ENCODE measurements at places on chromosomes 7 and 10.

DNA sequence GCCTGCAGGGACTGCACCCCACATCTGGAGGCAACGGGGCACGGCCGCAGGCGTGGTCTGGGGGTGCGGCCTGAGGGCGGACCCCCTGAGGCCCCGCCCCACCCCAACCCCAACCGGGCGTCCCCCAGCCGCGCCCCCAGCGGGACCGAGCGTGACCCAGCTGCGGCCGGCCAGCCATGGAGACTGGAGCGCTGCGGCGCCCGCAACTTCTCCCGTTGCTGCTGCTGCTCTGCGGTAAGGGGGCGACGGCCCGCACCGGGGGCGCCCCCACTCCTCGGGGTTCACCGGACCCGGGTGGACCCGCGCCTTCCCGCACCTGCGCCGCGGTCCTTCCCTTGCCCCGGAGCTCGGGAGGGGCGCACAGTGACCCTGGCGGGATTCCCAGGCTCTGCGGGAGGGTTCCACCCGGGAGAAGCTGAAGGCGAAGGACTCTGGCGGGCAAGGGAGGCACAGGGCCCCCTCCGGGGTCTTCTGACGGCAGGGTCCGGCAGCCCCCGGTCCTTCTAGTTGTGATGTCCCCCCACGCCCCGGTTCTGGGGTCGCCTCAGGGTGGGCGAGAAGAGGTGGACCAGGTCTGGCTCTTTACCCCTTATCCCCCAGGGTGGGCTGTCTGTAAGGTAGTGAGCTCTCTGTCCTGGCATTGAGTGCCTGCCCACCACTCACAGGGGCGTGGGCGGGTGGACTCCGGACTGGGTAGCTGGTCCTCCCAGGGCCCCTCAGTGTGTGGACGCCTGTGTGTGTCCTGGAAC lies at the start of gene RAMP3:
RAMP3 (plus strand) TSS at position 139 of the 749 bp plus-strand sequence; CDS start at position 177, 38 bp downstream.
- DNase-seq: no peak

DNA sequence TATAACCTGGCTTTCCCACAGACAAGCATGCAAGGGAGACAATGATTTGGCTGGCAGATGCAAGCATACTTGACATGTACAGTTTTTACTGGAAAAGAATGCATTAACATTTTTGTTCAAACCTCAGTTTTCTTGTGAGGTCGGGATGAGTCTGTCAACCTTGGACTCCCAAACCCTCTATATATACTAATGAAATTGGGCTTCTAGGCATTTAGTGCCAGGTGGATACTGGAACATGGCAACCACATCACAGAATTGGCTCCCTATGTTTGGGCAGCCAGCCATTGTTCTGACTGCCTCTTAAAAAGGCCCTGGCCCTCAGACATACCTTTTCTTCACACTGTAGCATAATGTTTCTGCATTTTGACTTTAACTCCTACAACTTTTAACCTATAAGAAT lies 39.1 kb downstream of the CDK6 start:
- no peak for DNase-seq

GRCh38 chr10:87700031-87700796 lies 40.5 kb downstream of the PAPSS2 start:
- peak; percentile 55 for DNase-seq

DNA sequence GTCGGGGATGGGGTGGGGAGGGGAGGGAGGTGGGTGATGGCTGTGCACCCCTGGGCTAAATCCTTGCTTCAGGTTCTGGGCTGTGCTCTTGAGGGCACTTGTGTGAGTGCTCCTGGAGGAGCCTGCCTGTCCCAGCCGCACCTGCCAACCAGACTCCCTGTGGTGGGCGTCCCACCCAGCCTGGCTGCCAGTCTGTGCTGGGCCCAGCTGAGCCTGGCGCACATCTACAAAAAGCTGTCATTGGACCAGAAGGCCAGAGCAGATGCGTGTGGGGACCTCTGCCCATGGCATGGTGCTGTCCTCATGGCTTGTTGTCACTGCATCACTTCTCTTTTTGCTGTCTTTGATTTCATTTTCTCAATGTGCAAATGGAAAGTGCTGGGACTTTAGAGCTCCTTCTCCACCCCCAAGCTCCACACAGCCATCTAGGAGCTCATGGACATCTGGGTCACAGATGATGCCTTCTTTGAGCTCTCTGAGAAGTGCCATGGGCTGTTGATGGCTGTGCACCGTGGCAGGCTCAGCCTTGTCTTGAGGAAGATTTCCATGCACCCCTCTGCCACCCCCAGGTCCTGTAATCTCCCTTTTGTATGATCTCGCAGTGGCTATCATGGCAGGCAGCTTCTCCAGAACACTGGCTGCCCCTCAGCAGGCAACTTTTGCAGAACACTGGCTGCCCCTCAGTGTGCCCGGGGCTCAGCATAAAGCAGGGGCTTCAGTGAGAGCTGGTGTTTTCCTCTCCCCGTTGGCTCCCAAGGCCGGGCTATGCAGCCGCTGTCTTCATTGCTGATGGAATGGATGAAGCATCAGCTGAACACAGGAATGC lies 83.9 kb downstream of the ADCY1 start:
- DNase-seq: no peak

DNA sequence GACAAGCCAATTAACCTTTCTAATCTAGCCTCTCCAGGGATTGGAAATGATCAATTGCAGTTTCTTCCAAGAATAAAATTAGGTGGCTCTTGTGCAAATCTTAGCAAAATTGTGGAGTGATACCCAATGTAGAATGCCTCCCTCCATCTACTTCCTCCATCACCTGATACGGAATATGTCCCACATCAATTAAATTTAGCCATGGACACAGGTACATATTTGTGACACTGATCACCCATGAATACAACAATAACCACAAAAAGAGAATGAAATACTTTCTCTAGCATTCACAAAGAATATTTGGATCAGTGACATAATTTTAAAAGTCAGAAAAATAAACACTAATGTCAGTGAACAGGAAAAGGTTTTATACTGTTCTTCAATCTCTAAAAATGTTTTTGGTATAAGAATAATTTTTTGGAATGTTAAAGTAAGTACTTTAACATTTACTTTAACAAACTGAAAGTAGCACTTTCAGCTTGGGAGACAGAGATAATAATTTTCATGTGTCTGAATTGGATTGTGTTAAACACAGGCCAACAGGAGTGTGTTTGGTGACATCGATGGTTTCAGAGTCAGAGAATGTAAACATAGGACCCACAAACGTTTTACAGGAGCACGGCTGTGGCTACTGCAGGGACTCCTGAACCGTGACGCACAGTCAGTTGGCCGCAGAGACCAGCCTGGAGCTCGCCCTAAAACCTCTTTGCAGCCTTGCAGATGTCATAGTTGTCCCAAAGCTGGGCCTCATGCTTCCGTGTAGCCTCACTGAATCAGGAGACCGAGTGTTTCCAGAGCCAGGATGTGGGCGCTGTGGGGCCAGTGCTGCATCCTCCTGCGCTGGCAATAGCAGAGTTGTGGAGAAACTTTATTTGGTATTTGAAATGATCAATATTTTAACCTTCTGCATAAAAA lies 7.2 kb downstream of the RBM20 start:
- DNase-seq: peak; percentile 68

DNA sequence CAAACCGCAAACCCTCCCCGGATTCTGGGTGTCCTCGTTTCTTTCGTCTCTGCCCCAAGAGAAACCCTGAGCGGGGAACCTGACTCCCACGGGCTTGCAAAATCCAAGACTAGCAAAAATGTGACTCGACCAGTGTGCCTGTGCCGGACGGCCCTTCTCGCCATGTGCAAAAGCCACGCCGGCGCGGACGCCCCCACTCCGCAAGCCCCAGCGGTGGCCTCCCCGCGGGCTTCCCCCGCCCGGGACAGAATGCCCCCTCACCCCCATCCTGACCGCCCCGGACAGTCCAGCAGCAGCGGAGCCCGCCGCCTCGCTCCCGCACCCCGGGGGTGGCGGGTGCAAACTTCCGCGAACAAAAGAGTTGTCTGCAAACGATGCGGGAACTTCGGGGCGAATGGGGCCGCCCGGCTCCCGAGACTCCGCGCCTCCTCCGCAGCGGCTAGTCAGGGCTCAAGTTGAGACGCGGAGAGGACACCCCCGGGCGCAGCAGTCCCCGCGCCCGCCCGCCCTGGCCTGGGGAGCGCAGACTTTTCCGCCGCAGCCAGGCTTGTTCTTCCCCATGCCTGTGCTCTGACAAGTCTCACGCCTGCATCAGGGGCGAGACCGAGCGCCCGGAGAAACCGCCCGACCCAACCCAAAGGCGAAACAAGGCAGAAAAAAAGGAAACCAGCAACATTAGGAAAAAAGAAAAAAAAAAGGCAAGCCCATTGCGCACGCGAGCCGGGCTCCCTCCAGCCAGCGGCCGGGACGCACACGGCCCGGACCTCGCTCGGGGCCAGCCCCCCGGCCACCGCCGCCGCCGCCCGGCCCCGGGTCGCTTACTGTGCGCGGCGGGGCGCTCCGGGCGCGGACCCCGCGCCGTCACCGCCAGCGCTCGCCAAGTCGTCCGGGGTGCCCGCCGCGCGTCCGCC lies 732 bp downstream of the FAM53B start:
- peak; percentile 24 for DNase-seq

GRCh38 chr7:30029696-30030095 lies 1.5 kb downstream of the PLEKHA8 start:
- DNase-seq: no peak

DNA sequence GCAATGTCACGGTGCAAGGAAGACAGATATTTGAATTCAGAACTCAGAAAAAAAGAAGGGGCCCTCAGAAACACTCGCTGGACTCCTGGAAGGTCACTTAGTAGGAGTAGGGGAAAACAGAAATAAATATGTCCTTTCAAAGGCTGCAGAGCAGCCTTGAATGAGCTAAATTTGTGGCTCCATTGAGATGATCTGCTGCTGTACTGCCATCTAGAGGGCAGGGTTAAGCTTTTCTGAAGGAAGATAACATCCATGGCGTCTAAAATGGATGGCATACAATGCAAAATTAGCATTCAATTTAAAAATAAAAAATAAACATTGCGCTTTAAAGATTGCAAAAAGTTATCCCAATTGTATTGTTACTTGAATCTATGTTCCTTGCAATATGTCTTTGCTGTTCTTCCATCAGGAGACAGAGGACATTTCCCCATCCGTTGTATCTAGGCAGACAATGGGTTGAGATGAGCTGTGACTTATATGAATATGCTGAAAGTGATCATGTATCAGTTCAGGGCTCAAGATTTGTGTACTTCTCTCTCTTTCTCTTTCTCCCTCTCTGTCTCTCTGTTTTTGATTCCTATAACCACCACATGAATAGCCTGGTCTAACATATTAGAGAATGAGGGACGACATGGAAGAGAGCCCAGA lies 642.2 kb downstream of the SH2D4B start:
- no peak for DNase-seq

GRCh38 chr10:60848680-60849079 lies 70.4 kb downstream of the CDK1 start:
- DNase-seq: no peak

DNA sequence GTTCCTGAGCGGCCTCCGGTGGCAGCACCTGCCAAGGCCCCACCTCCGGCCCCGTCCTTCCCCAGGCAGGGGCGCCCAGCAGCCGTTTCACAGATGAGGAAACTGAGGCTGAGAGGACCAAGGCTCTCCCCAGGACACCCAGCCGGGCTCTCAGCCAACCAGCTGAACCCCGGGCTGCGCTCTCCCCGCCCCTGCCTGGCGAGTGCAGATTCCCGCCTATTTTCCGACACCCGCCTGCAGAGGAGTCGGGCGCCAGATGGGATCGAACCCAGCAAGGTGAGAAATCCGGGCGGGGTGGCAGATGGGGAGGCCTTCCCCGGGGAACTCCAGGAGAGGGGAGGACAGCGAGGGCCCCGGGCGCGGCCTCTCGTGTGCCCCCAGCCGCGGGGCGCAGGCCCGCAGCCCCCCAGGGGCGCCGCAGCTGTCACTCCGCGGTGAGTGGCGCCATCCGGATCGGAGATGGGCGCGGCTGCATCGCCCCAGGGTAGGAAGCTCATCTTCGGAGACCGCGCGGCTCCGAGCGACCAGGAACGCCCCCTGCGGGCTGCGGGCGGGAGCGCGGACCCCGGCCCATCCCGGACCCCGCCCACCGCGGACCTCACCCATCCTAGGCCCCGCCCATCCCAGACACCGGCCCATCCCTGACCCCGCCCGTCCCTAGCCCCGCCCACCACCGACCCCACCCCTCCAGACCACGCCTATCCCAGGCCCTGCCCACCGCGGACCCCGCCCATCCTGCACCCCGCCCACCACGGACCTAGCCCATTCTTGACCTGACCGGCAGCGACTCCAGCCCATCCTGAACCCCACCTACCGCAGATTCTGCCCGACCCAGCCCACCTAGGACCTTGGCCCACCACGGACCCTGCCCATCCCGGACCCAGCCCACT lies 90.3 kb downstream of the MICALL2 start:
- DNase-seq: no peak

- DNase-seq: peak; percentile 95
Measured at GRCh38 chr10:29649561-29650551, 15.1 kb upstream of the SVIL start.

DNA sequence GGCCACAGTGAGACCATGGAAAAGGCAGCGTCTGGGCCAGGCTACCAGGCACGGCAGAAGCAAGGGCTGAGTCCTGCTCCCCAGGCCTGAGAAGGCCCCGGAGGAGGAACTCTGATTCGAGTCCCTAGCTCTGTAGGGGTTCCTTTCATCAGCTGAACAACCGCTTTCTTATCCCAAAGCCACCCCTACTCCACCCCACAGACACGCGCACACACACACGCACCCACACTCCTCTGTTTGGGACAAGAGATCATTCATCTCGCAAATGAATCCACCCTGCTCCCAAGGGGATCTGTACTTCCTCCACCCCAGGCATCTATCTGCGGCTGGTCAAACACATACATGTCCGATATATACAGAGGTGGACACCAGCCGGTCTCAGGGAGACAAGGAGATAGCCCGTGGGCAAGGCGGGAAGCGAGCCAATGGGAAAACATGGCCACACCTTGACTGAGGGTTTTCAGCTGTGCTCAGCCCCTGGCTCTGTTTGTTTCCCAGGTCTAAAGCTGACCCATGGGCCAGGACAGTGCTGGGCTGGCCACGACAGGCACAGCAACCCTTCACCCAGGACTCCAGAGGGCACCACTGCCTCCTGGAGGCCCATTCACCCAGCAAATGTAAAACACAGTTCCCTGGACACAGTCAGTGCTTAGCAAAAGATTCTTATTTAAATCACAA lies 7.3 kb downstream of the ZCCHC24 start:
- DNase-seq: no peak

DNA sequence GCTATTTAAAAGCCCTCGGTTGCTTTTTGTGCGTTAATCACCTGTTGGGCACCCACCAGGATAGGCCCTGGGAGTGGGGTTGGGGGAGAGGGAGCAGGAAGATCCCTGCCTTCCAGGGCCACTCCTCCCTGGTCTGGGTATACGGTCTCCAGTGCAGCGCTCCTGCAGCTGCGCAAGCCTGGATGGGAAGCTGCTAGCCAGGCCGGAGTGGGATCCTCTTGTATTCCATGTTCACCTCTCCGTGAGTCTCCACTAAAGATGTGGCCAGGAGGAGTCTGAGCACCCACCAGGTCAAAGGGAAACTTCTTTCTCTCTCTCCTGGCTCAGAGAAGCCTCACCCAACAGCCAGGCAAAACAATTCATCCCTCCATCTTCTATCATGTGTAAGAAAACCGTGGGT lies 78.8 kb upstream of the ANLN start:
- no peak for DNase-seq
